CD4-positive, alpha-beta T cell treated with Interleukin-21 for 1 hour (primary cell): ENCODE measurements at places on chromosomes 16 and 17.

DNA sequence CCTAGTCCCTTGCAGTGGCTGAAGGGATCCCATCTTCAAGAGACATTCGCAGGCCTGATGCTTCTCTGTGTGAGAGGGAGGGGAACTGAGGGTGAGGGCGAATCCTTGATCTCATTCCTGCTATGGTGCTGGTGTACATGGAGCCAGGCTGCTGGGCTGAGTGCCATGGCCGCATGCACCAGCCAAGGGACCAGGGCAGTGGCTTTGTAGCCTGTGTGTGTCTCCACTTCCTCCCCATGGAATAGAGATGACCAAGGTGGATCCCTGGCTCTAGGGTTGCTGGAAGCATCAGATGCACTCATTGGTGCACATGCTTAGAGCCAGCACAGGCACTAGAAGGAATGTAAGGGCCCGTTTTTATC is 195.0 kb downstream of the FOXL1 start:
- DNase-seq = no peak

GRCh38 chr17:74141612-74142011 is 61.9 kb upstream of the RPL38 start:
- no peak for DNase-seq

GRCh38 chr17:51279183-51279582 is 18.8 kb downstream of the UTP18 start:
- DNase-seq = no peak

GRCh38 chr17:44969144-44969780 is 1.2 kb upstream of the C1QL1 start:
- DNase-seq = no peak
